ENCODE measurements at places on chromosomes 3 and 15. TPM values are rescaled to one million over a fixed set of nuclear protein-coding genes. Genes with fewer than 3 reads are reported as not detected.

Gene XCR1
- total RNA-seq, result not detected

Gene CLSTN2
- total RNA-seq, result under 0.01 TPM

Gene CTXN2
- total RNA-seq, result not detected

Gene ATP10A
- 2.6 TPM for total RNA-seq

Gene RLBP1
- total RNA-seq, result not detected

Gene ITGA11
- total RNA-seq, result 57.8 TPM

Gene TMEM108
- total RNA-seq, result not detected

Gene TF
- 0.44 TPM for total RNA-seq

Gene NR2E3
- total RNA-seq, result 0.57 TPM

Gene GABRR3
- total RNA-seq, result not detected

Gene EFCC1
- total RNA-seq, result 0.86 TPM

Gene RIOX2
- 35.6 TPM for total RNA-seq

All from placental pericyte (primary cell).